Activated CD4-positive, alpha-beta T cell treated with anti-CD3 and anti-CD28 coated beads for 36 hours (primary cell): ENCODE measurements at places on chromosomes 1 and 21. TPM values are rescaled to one million over a fixed set of nuclear protein-coding genes. Genes with fewer than 3 reads are reported as not detected.

SGIP1 gene
- total RNA-seq: 0.02 TPM

SMG5 gene
- 64.6 TPM for total RNA-seq

GRCh38 chr1:181011301-181012202, 11.1 kb downstream of the STX6 start:
- peaks cover 23% of the 10 kb centered on the region for H3K36me3 ChIP-seq
- no peak overlapping the region for H3K4me3 ChIP-seq
- no peaks in the 10 kb centered on the region for H3K27me3 ChIP-seq
- DNase-seq: no peak
- H3K27ac ChIP-seq: no peak overlapping the region

- DNase-seq: peak; percentile 46
- peaks cover 28% of the 10 kb centered on the region for H3K4me1 ChIP-seq
- peak overlapping the region; percentile 58 for H3K4me3 ChIP-seq
- H3K27me3 ChIP-seq: peaks cover 68% of the 10 kb centered on the region
These were observed 2.0 kb downstream of the ADAMTS1 start for GRCh38 chr21:26842974-26843932.

GRCh38 chr21:39444421-39445180, 977 bp downstream of the LCA5L start:
- H3K27me3 ChIP-seq: peaks cover 8% of the 10 kb centered on the region
- DNase-seq: peak; percentile 16
- no peaks in the 10 kb centered on the region for H3K36me3 ChIP-seq
- H3K4me1 ChIP-seq: peaks cover 16% of the 10 kb centered on the region

DNA sequence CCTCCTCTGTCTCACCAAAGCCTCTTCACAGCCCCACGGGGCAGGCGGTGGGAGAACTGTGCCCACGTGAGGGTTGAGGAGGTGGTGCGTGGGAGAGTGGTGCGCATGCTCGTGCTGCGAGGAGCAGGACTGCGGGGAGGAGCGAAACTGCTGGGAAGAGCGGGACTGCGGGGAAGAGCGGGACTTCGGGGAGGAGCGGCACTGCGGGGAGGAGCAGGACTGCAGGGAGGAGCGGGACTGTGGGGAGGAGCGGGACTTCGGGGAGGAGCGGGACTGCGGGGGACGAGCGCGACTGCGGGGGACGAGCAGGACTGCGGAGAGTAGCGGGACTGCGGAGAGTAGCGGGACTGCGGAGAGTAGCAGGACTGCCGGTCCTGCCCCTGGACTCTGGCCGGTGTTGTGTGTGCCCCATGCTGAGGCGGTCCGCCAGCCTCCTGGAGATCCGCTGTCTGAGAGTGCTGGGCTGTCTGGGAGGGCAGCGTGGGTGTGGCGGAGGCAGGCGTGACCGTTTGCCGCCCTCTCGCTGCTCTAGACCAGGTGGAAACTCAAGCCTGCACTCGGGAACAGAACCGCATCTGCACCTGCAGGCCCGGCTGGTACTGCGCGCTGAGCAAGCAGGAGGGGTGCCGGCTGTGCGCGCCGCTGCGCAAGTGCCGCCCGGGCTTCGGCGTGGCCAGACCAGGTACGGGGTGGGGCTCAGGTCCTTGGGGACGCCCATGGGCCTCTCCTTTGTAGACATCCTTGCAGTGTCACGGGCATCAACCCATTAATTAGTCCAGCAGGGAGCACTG, 24.6 kb downstream of the TNFRSF1B start:
- H3K27me3 ChIP-seq: no peaks in the 10 kb centered on the region
- no peak overlapping the region for H3K27ac ChIP-seq
- H3K36me3 ChIP-seq: peaks cover 53% of the 10 kb centered on the region
- H3K4me3 ChIP-seq: no peak overlapping the region

DNA sequence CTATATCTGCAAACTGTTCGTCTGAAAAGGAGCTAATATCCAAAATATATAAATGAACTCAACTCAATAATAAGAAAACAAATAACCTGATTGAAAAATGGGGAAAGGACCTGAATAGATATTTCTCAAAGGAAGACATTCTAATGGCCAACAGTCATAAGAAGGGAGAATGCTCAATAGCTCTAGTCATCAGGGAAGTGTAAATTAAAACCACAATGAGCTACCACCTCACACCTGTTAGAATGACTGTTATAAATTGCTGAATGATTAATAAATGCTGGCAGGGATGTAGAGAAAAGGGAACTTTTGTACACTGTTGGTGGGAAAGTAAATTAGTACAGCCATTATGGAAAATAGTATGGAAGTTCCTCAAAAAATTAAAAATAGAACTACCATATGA, 21.2 kb upstream of the C1orf115 start:
- DNase-seq: no peak
- H3K36me3 ChIP-seq: no peaks in the 10 kb centered on the region
- H3K27me3 ChIP-seq: peaks cover 8% of the 10 kb centered on the region
- no peak overlapping the region for H3K4me3 ChIP-seq
- no peaks in the 10 kb centered on the region for H3K4me1 ChIP-seq
- no peak overlapping the region for H3K27ac ChIP-seq

DNA sequence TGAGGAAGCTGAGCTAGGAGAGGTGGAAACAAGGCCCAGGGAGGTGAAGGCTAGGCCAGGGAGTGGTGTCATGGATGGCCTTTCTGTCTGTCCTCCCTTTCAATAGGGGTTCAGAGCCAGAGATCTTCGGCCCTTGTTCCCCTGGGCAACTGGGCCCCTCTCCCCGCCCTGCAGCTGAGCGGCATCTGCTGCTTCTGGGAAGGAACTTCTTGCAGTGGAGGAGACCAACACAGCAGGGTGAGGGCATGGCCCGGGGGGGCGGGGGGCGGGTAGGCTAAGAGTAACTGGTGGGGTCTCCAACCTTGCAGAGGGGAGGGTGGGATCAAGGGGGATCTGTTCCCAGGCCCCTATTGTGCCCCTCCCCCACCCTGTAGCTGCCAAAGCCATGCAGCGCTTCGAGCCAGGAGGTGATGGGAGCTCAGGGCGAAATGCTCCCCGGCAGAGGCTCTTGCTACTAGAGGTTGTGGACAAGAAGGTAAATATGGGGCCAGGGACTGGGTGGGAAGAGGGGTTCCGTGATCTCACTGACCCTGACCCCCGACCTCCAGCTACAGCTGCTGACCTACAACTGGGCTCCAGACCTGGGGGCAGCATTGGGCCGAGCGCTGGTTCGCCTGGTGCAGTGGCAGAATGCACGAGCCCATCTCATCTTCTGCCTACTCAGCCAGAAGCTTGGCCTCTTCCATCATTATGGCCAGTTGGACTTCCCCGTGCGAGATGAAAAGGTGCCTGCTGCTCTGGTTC, 11.7 kb downstream of the HYI start:
- no peaks in the 10 kb centered on the region for H3K4me1 ChIP-seq
- no peak overlapping the region for H3K27ac ChIP-seq
- peak; percentile 3 for DNase-seq
- no peaks in the 10 kb centered on the region for H3K27me3 ChIP-seq
- peaks cover 36% of the 10 kb centered on the region for H3K36me3 ChIP-seq
- H3K4me3 ChIP-seq: no peak overlapping the region

DNA sequence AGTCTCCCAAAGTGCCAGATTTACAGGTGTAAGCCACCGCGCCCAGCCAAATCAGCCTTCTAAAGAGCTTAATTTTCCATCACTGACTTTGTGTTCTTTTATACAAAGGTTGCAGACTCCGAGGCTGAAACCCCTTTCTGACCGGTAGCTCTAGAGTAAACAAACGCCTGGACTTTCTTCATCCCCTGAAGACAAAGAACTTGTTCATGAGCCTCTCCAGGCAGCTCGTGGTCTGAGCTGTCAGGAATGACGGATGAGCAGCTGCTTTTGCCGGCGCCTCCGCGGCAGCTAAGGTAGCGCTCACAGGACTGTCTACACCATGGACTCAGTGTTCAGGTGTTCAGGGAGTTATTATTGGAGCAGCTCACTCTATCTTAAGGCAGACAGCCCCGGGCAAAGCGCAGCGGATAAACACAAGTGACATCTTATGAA, 128.5 kb upstream of the ERRFI1 start:
- H3K4me1 ChIP-seq: peaks cover 46% of the 10 kb centered on the region
- H3K4me3 ChIP-seq: no peak overlapping the region
- H3K36me3 ChIP-seq: no peaks in the 10 kb centered on the region
- no peak overlapping the region for H3K27ac ChIP-seq
- no peak for DNase-seq
- peaks cover 10% of the 10 kb centered on the region for H3K27me3 ChIP-seq

DNA sequence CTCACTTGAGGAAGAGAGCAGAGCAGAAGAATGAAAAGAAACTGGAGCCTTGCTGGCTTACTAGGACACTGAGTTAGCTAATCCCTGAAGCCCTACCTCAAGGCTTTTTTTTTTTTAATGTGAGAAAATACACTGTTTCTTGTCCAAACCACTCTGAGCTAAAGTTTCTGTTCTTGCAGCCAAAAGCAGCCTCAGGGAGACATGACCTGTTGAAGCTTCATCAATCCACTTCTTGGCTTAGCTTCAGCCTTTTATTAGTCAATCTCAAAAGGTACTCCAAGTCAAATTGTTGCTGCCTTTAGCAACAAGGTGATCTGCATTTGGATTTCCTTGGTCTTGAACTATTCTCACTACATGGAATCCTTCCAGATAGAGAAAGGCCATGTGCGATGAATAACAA, 33.7 kb downstream of the CCDC185 start:
- H3K27me3 ChIP-seq: no peaks in the 10 kb centered on the region
- H3K36me3 ChIP-seq: no peaks in the 10 kb centered on the region
- H3K27ac ChIP-seq: no peak overlapping the region
- peaks cover 6% of the 10 kb centered on the region for H3K4me1 ChIP-seq
- no peak overlapping the region for H3K4me3 ChIP-seq

DNA sequence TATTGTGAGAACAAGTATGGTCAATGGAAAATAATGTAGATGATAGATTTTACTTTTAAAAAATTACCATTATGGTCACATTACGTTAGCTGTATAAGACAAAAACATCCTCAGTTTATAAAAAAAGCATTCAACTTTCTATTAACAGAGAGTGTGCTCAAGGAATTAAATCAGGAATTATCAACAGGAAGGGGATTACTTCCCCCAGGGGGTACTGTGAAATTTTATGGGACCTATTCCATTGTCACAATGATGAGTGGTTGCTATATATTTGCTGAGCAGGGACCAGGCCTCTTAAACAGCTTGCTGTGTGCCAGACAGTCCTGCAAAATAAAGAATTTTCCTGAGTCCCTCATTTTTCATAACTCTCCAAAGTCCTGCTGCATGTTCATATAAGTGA, 21.2 kb downstream of the JAM2 start:
- H3K4me1 ChIP-seq: no peaks in the 10 kb centered on the region
- peaks cover 4% of the 10 kb centered on the region for H3K27me3 ChIP-seq
- H3K36me3 ChIP-seq: no peaks in the 10 kb centered on the region
- no peak overlapping the region for H3K27ac ChIP-seq

- no peaks in the 10 kb centered on the region for H3K36me3 ChIP-seq
- peaks cover 27% of the 10 kb centered on the region for H3K27me3 ChIP-seq
These were observed 34.5 kb downstream of the EBNA1BP2 start for GRCh38 chr1:43137445-43138052.

DNA sequence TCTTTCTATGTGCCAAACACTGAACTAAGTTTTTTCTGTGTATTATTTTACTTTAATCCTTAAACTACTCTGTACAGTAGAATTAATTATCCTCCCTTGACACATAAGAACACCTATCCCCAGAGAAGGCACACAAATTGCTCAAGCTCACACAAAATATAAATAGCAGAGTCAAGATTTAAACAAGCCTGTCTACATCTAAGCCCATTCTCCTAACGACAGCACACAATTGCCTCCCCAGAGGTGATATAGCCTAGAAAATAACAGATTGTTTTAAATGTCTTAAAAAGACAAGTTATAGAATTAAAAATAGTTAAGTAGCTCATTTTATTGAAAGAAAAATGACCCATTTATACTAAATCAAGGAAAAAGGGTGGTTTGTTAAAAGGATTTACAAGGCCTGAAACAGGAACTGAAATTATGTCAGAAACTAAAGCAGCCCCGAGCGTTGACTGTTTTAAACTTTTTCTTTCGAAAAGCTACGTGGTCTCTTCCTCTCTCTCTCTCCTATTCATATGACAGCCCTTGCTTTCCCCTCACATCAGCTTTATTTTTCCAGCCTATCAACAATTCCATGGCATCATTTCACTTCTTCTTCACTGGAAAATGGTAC, 30.5 kb downstream of the TNFSF18 start:
- no peak overlapping the region for H3K4me3 ChIP-seq
- peaks cover 4% of the 10 kb centered on the region for H3K27me3 ChIP-seq
- no peaks in the 10 kb centered on the region for H3K36me3 ChIP-seq
- DNase-seq: no peak
- no peak overlapping the region for H3K27ac ChIP-seq
- no peaks in the 10 kb centered on the region for H3K4me1 ChIP-seq

- H3K36me3 ChIP-seq: no peaks in the 10 kb centered on the region
- peaks cover 42% of the 10 kb centered on the region for H3K4me1 ChIP-seq
- no peak overlapping the region for H3K27ac ChIP-seq
- H3K4me3 ChIP-seq: no peak overlapping the region
- no peak for DNase-seq
These were observed 11.7 kb upstream of the IFNLR1 start for GRCh38 chr1:24198766-24199165.

DNA sequence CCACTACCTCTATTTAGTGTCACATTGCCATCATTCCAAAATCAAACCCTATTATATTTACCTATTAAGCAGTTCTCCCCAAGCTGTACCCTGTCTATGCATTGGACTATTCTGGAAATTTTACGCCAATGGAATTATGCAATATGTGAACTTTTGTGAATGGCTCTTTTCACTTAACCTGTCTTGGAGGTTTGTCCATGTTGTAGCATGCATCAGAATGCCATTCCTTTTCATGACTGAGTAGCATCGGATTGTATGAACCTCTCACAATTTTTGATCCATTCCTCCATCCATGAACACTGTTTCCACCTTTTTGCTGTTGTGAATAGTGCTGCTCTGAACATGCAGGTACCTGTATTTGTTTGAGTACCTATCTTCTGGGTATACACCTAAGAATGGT, 33.7 kb downstream of the FAM163A start:
- no peaks in the 10 kb centered on the region for H3K36me3 ChIP-seq
- H3K27me3 ChIP-seq: no peaks in the 10 kb centered on the region
- H3K27ac ChIP-seq: no peak overlapping the region
- DNase-seq: no peak

- no peaks in the 10 kb centered on the region for H3K36me3 ChIP-seq
- DNase-seq: no peak
- H3K4me3 ChIP-seq: no peak overlapping the region
- no peaks in the 10 kb centered on the region for H3K27me3 ChIP-seq
- H3K27ac ChIP-seq: no peak overlapping the region
- no peaks in the 10 kb centered on the region for H3K4me1 ChIP-seq
These were observed 1291.5 kb upstream of the B3GALT2 start for GRCh38 chr1:194477908-194478307.

- H3K4me1 ChIP-seq: peaks cover 36% of the 10 kb centered on the region
- peak; percentile 76 for DNase-seq
- no peak overlapping the region for H3K4me3 ChIP-seq
These were observed 3.9 kb upstream of the CD58 start for GRCh38 chr1:116574581-116575291.

- H3K27me3 ChIP-seq: no peaks in the 10 kb centered on the region
- no peaks in the 10 kb centered on the region for H3K4me1 ChIP-seq
- no peak overlapping the region for H3K4me3 ChIP-seq
These were observed 234.6 kb downstream of the USP25 start for GRCh38 chr21:15964236-15964855.

- DNase-seq: no peak
- H3K36me3 ChIP-seq: peaks cover 3% of the 10 kb centered on the region
- H3K4me3 ChIP-seq: no peak overlapping the region
- no peak overlapping the region for H3K27ac ChIP-seq
These were observed 15.8 kb upstream of the JUN start for GRCh38 chr1:58799650-58800049.

GRCh38 chr1:24248859-24249258, 61.8 kb upstream of the IFNLR1 start:
- no peak overlapping the region for H3K27ac ChIP-seq
- no peaks in the 10 kb centered on the region for H3K4me1 ChIP-seq
- H3K36me3 ChIP-seq: no peaks in the 10 kb centered on the region
- H3K27me3 ChIP-seq: no peaks in the 10 kb centered on the region
- no peak overlapping the region for H3K4me3 ChIP-seq
